Smooth muscle cell of the brain vasculature (primary cell): ENCODE measurements at places on chromosomes 12 and 14.

- no peak for DNase-seq
Measured at GRCh38 chr12:118925407-118925806, 55.9 kb upstream of the SRRM4 start.

- DNase-seq, result no peak
Measured at GRCh38 chr14:100907240-100907639, 3.7 kb upstream of the RTL1 start.

GRCh38 chr12:19530637-19531023, 91.3 kb downstream of the AEBP2 start:
- DNase-seq, result no peak

DNA sequence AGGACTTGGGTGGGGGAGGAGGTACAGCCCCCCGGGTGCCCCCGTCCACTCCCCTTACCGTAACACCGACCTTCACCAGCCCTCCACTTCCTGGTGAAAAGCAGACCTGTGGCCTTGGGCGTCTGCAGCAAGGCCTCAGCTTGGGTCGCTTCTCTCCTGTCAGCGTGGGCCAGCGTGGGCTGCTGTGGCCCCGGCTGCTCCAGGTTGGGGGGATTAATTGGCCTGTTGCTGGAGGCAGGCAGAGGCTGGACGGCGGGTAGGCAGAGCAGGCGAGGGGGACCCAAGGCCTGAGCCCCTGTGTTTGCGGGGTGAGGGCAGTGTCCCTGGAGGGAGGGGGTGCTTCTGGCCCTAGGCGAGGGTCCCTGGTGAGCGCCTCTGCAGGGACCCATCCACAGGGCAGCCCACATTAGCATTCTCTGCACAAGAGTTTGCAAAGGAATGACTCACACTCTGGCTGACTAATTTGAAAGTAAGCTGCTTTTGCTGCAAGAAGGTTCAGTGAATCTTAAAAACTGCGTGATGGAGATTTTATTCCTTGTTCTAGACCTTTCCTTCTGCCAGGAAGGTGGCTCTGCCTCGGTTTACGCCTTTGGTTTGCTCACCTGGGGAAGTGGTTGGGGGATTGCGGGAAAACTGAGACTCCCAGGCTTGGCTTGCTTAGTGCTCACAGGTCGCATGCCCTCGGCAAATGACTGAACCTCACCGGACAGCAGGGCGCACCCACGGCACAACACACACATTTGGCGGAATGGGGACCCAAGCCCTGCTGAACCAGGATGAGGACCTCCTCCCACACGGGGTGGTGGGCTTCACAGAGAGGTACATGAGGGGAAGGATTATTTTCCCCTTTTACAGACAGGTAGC, 37.9 kb upstream of the DLK1 start:
- DNase-seq, result no peak

- DNase-seq, result peak; percentile 65
Measured at GRCh38 chr12:46370792-46371717, 1.5 kb downstream of the SLC38A2 start.

DNA sequence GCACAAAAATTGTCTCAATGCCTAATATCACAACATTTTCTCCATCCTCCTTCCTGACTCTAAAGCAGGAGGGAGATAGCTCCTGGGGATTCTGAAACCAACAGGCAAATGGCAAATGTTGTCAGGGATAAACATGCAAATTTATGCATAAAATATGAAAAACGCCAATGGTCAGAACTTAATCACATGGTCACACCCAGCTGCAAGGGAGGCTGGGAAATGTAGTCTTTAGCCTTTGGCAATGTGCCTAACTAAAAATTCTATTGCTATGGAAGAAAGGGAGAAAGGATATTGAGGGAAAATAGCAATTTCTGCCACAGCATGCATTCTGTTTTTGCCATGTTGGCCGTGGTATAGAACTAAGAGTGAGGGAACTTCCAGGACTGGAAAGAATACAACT, 11.7 kb upstream of the OASL start:
- DNase-seq, result no peak

DNA sequence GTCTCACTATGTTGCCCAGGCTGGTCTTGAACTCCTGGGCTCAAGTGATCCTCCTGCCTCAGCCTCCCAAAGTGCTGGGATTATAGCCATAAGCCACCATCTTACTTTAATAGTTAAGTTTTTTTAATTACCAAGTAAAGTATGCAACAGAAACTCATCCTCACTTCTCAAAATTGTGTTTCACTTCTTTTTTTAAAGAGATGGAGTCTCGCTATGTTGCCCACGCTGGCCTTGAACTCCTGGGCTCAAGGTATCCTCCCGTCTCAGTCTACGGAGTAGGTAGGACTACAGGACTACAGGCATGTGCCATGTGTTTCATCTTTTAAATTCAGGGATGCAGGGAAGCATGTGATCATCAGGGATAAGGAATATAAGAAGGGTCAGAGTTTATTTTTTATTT, 17.2 kb upstream of the ARID2 start:
- no peak for DNase-seq

GRCh38 chr14:91870890-91871289, 3.6 kb upstream of the TC2N start:
- DNase-seq, result no peak
